A549 treated with AZD2906 at 1 μM for 4 hours (cell line): ENCODE measurements at places on chromosomes 13 and 19. TPM values are rescaled to one million over a fixed set of nuclear protein-coding genes. Genes with fewer than 3 reads are reported as not detected.

The PLK5 gene
- 0.03 TPM in 1 of 5 replicates, not detected in the others for total RNA-seq

The IGFL3 gene
- total RNA-seq = 0.16 to 0.25 TPM (median 0.17 TPM) in 3 of 5 replicates, not detected in the others

The WDR83 gene
- 7.4 to 11.2 TPM (median 9.7 TPM) in 5 replicates for total RNA-seq

The GSX1 gene
- total RNA-seq = not detected in 5 replicates

The NECTIN2 gene
- total RNA-seq = 71.2 to 83.6 TPM (median 79.1 TPM) in 5 replicates

The OR10H3 gene
- not detected in 5 replicates for total RNA-seq

The RPL18 gene
- total RNA-seq = 3,280 to 3,604 TPM (median 3,357 TPM) in 5 replicates

The KIR2DL3 gene
- not detected in 5 replicates for total RNA-seq

The LRRC4B gene
- total RNA-seq = 0.41 to 0.55 TPM (median 0.44 TPM) in 5 replicates

The PLEKHG2 gene
- total RNA-seq = 81.1 to 117 TPM (median 104 TPM) in 5 replicates

The TRPC4 gene
- total RNA-seq = not detected in 5 replicates

The HPN gene
- 0.08 to 0.11 TPM (median 0.09 TPM) in 5 replicates for total RNA-seq

The SIGLEC10 gene
- 0.02 to 0.03 TPM in 2 of 5 replicates, not detected in the others for total RNA-seq

The DHDH gene
- total RNA-seq = 0.87 to 1.6 TPM (median 1.3 TPM) in 5 replicates

The NLRP9 gene
- not detected in 5 replicates for total RNA-seq

The SOHLH2 gene
- total RNA-seq = 0.06 TPM in 1 of 5 replicates, not detected in the others

The NLRP4 gene
- 0.02 TPM in 1 of 5 replicates, not detected in the others for total RNA-seq

The MYPOP gene
- total RNA-seq = 6.4 to 10.3 TPM (median 10.1 TPM) in 5 replicates

The ATP8B3 gene
- total RNA-seq = 1.9 to 3.7 TPM (median 3.1 TPM) in 5 replicates

The KLK12 gene
- not detected in 5 replicates for total RNA-seq
